Left kidney (tissue), 8 donors: ENCODE measurements at places on chromosomes 7 and 10. TPM values are rescaled to one million over a fixed set of nuclear protein-coding genes. Genes with fewer than 3 reads are reported as not detected.

GRCh38 chr7:47952224-47952623 lies 4.0 kb upstream of the PKD1L1 start:
- no peak for DNase-seq

DNA sequence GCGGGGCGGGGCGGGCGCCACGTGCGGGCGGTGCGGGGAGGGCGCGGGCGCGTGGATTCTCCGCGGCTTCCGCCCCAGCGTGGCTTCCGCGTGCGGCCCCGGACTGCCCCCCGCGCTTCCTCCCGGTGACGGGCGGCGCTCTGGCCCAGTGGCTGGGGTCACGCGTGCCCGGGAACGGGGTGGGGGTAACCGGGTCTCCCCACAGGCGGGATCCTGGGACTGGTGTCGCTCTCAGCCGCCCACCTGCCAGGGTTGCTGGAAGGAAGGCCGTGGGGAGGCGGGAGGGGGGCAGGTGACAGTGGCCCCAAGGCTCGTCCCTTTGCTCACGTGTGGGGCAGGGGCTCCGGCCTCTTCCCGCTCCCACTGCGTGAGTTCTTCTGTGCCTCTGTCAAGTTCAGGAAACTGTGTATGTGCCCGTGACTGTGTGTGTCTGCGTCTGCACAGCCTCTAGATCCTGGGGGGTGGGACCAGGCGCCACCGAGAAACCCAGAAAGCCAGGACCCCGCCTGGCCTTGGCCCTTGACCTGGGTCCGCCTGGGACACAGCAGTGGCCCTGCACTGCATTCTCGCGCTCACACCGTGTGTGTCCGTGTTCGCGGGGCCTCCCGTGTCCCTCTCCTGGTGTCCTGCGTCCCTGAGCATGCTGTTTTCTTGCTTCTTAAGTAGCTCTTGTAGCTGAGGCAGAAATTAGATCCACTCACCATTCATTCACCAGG lies 919 bp downstream of the MAFK start:
- no peak for DNase-seq

DNA sequence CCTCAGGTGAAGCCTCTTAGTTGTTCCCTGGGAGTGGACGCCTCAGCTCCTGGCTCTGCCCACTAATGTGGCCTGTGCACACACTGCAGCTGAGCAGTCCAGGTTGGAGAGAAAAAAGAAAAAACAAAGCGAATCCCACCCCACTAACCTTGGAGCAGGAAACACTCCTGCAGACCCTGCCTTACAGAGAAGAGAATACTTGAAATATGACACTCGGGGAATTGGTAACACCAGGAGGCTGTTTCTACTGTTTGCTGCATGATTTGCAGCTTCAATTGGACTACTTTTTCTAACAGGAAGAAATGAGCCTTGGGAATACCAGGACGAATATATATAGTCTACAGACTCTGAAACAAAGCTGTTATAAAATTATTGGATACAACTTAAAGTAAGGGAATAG lies 22.2 kb downstream of the CDHR3 start:
- DNase-seq, result no peak

- no peak for DNase-seq
Measured at GRCh38 chr7:84264396-84264795, 69.8 kb upstream of the SEMA3A start.

DNA sequence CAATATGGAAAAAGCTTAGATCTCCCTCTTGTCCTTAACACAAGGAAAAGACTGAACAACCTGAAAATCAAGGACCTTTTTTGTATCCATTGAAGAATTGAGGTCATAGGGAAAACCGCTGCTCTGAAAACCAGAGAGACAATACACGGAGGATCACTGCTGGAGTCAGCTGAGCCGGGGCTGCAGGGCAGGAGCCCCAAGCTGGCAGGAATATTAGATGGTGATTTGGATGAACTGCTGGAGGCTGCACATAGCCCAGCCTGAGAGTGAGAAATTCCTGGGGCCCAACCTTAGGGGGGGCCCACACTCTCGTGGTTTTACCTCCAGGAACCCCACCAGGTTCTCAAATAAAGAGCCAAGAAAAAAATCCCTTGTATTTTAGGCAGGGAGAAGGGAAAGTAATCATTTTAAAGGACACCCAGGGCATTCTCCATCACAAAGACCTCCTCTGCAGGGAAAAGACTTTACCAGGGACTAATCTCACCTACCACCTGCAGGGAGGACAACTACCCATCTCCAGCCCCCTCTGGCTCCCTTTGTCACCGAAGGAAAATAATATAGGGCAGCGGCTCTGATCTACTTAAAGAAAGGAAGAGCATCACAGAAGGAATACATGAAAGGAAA lies 55.4 kb upstream of the RNF32 start:
- no peak for DNase-seq

GRCh38 chr7:19333706-19334105 lies 188.5 kb upstream of the FERD3L start:
- no peak for DNase-seq

The KNDC1 gene
- 8.3 TPM for polyA plus RNA-seq

GRCh38 chr10:88299787-88300186 lies 283.3 kb downstream of the RNLS start:
- DNase-seq, result no peak

The WNT16 gene
- polyA plus RNA-seq, result 0.07 TPM

The DOCK1 gene
- 70.0 TPM for polyA plus RNA-seq

- no peak for DNase-seq
Measured at GRCh38 chr7:135178364-135178763, 7.9 kb upstream of the CYREN start.
